Progenitor cell of endocrine pancreas (in vitro differentiated cells): ENCODE measurements at places on chromosomes 6 and 20. TPM values are rescaled to one million over a fixed set of nuclear protein-coding genes. Genes with fewer than 3 reads are reported as not detected.
A peak's percentile ranks its signal among the peaks of the same experiment; 100 is the strongest.

DNA sequence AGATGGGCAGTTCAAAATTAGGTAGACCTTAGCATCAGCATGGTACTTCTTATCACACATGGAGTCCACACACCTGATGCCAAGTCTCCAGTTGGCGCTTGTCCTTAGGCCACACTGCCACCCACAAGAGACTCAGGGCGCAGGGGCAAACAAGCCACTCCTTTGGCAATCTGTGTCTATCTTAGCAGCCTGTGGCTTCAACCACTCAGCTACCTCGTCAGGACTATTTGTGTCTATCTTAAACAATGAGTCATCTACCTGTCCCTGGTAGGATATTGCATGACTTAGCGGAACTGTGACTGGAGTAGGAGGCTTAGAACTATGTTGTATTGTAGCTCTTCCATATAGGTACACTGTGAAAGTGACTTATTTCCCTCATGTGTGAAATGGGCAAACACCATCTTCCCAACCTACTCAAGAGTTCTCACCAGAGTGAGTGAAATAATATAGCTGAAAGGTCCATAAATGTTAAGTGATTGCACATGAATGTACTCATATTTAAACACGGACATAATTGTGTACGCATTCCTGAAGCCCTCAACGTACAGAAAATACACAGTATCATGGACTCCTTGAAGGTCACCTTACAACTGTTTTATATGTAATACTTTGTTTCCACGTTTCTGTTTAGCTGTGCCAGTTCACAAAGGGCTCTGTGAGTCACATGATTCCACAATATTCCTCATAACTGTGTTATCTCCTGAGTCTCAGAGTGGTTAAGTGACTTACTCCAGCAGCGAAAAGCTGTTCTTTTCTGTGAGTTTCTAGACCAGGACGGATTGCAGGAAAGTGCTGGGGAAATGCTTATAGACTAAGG lies 1.6 kb downstream of the TRIM27 start:
- no peak for DNase-seq

DNA sequence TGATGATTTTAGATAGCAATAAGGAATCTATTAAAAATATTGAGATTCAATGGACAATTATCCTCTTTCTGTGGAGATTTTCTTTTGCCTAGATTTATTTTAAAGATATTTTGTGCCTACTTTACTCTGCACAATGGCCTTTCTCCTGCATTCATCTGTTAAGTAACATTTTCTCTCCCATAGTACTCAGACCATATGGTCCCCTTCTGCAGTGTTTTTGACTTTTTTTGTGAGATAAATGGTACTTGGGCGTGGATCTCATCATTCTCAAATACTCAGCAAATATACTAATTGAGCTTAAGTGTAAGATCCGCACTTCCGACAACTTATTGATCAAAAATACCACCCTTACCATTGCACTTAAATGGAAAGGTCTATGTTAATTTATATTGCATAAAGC lies 55.8 kb downstream of the PHACTR1 start:
- DNase-seq = no peak

DNA sequence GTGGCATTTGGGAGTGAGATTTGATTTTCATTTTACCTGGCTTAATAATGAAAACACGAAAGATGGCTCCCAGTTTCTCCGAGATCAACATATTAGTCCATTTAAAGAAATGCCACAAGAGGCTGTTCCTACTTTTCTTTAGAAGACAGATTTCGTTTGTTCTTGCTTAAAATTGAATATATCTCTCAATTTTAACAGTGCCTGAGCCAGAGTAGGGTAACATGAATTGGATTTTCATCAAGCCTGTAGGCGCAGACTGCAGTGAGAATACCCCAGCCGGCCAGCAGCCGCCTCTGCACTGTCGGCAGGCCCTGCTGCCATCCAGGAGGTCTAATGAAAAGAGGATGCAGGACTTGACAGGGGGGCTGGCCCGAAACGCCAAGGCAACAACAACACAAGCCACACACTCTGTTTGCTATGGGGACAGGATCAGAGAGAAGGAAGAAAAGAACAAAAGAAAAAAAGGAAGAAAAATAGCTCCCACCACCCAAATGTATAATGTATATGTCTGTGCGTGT lies 72.5 kb downstream of the PPP1R3G start:
- no peak for DNase-seq

Gene VNN1
- not detected in 2 replicates for total RNA-seq

- DNase-seq = peak; percentile 75
Observed at GRCh38 chr6:143427109-143427817, 23.2 kb downstream of the ADAT2 start.

DNA sequence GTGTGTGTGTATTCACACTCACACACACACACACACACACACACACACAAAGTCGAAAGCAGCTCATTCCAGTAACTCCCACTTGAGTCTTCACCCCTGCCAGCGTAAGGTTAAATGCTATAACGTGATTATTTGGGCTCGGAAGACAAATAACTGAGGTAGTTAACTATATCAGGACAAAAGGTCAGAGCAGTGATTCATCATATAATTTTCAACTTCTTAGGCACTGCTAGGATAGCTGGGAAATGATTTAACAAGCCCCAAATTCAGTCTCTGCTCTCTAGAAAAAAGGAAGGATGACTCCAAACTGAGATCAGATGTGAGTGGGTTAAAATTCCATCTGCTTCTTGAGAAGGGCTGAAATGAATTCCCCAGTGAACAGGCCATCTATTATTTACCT lies 30.7 kb downstream of the HDGFL1 start:
- no peak for DNase-seq

- no peak for DNase-seq
Observed at GRCh38 chr6:84635081-84635761, 129.2 kb downstream of the TBX18 start.

- no peak for DNase-seq
Observed at GRCh38 chr6:25553502-25553901, 98.5 kb upstream of the SCGN start.

Gene LY86
- total RNA-seq = not detected in 2 replicates

Gene CARMIL1
- total RNA-seq = 75.9 and 86.3 TPM in 2 replicates

GRCh38 chr20:49283176-49283702 lies 5.4 kb upstream of the ZNFX1 start:
- no peak for DNase-seq

Gene PRSS35
- 8.5 and 9.9 TPM in 2 replicates for total RNA-seq

Gene NRM
- 35.5 and 37.9 TPM in 2 replicates for total RNA-seq

Gene PRDM1
- total RNA-seq = 4.3 and 8.9 TPM in 2 replicates

Gene TREML1
- not detected in 2 replicates for total RNA-seq

DNA sequence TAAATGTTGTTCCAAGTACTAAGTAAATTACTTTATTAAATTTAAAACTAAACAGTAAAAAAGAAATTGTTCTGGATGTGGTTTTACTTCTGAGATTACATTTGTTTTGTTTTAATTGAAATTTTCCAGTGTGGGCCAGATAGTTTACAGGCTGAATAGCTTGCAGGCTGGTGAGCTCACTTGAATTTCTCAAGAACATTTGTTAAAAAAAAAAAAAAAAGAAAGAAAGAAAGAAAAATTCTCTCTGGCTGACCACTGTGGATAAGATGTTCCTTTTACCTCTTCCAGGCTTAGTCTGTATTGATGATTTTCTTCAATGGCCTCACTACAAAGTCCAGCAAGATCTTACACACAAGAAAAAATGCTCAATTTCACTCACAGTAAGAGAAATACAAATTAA lies 85.4 kb downstream of the PLCG1 start:
- no peak for DNase-seq

- DNase-seq = no peak
Observed at GRCh38 chr20:48784273-48784641, 43.5 kb downstream of the PREX1 start.

GRCh38 chr6:29967379-29968010 lies 25.2 kb downstream of the HLA-A start:
- no peak for DNase-seq

Gene SLCO4A1
- 2.6 and 3.6 TPM in 2 replicates for total RNA-seq

GRCh38 chr6:32529697-32530430 lies at the start of gene HLA-DRB5:
HLA-DRB5 (minus strand) TSS chr6:32530287; CDS start chr6:32530224, 63 bp downstream.
- DNase-seq = no peak

GRCh38 chr6:9398071-9398766 lies 962.9 kb upstream of the SLC35B3 start:
- DNase-seq = no peak

- DNase-seq = no peak
Observed at GRCh38 chr6:37588735-37589108, 89.0 kb upstream of the CCDC167 start.

- no peak for DNase-seq
Observed at GRCh38 chr6:43708860-43709653, 21.5 kb upstream of the MRPS18A start.

GRCh38 chr6:161079566-161080262 lies 88.1 kb downstream of the MAP3K4 start:
- no peak for DNase-seq

DNA sequence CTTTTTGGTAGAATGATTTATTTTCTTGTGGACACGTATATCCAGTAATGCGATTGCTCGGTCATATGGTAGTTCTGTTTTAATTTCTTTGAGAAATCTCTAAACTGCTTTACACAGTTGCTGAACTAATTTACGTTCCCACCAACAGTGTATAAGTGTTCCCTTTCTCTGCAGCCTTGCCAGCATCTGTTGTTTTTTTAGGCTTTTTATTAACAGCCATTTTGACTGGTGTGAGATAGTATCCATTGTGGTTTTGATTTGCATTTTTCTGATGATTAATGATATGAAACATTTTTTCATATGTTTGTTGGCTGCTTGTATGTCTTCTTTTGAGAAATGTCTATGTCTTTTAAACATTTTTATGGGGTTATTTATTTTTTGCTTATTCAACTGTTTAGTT lies 196.7 kb downstream of the MOXD1 start:
- DNase-seq = no peak

Gene SYNDIG1
- total RNA-seq = 0.19 and 0.38 TPM in 2 replicates

DNA sequence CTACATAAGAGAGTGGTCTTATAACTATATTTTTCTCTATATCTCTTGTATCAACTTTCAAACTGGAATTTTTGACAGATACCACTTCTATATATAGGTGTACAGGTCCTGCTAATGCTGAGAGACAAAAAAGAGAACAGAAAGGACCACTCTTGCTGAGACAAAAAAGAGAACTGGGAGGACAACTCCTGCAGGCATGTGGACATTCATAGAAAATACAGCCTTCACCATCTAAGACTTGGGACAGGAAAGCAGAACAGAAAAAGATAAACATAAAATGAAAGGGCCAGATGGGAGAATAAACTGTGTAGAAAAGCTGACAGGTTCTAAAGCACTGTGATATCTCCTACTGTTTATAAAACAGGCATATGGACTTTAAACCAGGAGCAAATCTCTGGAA lies 541.0 kb upstream of the ADGRB3 start:
- no peak for DNase-seq

DNA sequence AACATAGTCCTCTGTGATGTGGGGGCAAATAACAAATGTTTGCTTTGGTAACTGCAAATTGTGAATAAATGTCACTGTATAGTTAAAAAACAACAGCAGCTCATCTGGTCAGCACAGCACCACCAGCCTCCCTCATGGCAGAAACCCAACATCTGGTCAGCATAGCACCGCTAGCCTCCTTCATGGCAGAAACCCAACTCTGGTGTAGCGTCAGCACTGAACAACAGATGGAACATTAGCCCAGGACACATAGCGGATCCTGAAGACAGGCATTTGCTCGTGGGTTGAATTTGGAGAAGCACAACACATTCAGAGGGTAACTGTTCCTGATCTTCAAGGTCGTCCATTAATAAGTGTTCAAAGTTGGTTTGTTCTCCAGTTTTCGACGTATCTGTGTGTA lies 265.9 kb downstream of the DLL1 start:
- no peak for DNase-seq

Gene VIP
- total RNA-seq = not detected in 2 replicates

DNA sequence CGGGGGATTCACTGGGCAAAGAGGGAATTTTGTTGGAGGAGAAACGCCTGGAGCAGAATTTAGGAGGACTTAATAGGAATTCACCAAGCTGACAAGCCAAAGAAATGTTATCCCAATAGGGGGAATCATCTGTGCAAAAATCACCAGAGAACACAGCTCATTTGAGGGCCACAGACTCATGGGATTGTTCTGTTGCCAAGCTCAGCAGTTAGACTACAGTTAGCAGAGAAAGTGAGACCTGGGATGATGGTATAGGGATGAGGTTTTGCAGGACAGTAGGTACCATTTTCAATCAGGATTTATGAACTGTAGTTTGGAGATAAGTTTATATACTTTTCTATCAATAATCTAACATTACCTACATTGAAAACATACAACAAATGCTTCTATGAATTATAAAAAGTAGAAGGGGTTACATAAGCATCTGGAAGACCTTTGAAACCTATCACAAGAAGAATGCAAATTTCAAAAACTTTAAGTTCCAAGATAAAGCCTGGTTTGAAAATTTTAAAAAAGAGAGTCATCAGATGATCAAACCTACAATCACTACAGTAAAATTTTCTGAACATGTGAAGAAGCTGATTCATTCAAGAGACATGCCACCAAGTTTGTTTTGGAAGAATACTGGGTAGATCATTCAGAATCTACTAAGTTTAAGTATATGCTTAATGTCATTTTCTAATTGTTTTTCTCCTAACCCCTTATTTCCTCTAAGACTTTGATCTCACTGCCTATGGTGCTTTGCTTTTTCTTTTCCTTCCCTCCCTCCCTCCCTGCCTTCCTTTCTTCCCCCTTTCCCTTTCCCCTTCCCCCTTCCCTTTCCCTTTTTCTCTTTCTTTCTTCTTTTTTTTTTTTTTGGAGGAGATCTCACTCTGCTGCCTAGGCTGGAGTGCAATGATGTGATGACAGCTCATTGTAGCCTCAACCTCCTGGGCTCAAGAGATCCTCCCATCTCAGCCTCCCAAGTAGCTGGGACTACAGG lies 81.5 kb downstream of the KIF13A start:
- DNase-seq = no peak

GRCh38 chr6:87926687-87927086 lies 121.0 kb upstream of the SPACA1 start:
- no peak for DNase-seq

GRCh38 chr6:44115866-44116265 lies 11.4 kb downstream of the MRPL14 start:
- no peak for DNase-seq

Gene PAK5
- 9.7 and 12.2 TPM in 2 replicates for total RNA-seq

DNA sequence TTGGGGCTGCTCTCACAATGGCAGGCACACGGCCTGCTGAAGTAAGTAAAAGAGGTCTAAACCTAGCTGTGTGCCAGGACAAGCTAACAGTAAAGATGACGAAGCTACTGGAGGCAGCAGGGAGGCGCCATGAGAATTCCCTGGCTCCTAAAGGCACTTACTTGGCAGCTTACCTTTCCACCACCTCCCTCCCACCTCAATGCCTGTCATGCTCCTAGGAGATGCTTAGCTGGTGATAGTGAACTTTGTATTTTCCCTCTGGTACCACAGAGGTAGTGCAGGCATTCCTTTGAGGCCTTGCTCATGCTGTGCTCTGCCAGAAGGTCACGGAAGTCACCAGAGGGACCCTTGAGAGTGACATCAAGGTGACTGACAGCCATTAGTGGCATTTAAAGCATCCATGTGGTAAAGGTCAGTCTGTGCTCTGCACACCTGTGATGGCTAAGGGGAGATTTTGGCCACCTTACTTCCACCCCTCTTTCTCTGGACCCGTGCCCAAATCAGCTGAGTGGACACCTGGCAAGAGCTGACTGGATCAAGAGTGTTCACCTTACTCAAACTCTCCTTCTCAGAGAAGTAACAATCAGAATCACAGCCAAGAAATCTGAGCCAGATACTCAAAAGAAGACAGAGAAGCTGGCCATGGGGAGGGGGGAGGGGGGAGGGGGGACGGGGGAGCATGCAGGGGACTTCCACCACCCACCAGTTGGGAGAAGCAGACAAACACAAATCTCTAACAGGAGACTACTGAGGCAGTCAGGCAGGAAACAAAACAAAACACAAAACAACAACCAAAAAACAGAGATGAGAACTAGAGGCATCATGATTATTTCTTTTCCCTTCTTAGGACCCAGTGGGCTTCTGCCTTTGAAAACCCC lies 2.9 kb downstream of the FKBP1A start:
- DNase-seq = no peak

Gene VWA7
- total RNA-seq = 9.5 and 11.6 TPM in 2 replicates

- DNase-seq = no peak
Observed at GRCh38 chr6:109052852-109053251, 41.8 kb downstream of the SESN1 start.
